ENCODE measurements at places on chromosomes 4 and X.
A peak's percentile ranks its signal among the peaks of the same experiment; 100 is the strongest.

- peak; percentile 48 for DNase-seq
These were observed 1831.8 kb downstream of the PCDH7 start for GRCh38 chr4:32551943-32552342.

DNA sequence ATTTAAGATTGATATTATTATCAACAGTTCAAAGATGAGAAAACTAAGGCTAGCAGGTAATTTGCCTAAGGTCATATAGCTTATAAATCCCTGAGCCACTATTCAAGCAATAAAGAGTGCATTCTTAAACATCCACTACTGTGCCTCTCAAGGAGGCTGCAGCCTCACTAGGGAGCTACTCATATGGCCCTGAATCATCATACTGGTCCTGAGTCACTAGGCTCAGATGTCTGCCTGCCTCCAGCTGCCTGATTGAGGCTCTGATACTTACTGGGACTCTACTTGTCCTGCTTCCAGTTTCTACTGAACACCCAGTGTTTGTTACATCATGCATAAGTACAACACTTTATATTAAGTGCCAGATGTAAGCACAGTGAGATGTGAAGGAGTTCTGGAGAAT, 110.7 kb downstream of the AASDH start:
- no peak for DNase-seq

- no peak for DNase-seq
These were observed 92.5 kb upstream of the ATP6AP2 start for GRCh38 chrX:40488296-40488695.

- DNase-seq = no peak
These were observed 371.3 kb downstream of the GPM6A start for GRCh38 chr4:175440786-175441185.

DNA sequence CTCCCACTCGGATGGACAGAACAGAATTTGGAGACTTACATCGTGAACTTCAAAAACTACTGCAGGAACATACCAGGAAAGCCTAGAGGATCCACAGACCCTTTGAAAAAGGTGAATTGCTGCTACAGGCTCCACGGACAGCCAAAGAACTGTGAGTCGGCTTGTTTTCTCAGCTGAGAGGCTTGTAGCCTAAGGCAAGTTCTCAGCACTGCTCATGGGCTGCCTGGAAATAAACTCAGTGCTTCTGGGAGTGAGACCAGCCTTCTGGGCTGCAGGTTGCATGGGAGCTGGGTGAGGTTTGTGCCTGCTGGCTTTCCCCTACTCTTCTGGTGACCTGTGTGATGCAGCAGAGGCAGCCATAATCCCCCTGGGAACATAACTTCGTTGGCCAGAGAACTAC, 1397.6 kb downstream of the FAM133A start:
- peak; percentile 20 for DNase-seq

DNA sequence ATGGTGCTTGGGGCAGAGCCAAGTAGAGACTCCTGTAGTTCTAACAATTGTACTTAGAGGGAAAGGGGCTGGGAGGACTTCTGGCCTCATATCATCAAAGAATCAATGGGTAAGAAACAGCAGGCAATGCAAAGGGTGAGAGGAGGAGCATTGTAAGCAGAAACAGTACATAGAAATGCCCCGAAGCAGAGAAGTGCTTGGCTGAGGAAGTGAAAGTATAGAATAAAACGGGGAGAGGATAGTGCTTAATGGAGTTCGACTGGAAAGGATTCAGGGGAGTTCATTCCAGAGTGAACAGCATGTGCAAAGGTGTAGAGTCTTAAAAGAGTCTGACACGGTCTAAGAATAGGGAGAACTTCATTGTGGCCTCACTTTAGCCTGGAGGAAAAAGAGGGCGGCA, 103.0 kb downstream of the SYNPO2 start:
- DNase-seq = no peak

- no peak for DNase-seq
These were observed 168.2 kb downstream of the COL25A1 start for GRCh38 chr4:109134268-109134667.

DNA sequence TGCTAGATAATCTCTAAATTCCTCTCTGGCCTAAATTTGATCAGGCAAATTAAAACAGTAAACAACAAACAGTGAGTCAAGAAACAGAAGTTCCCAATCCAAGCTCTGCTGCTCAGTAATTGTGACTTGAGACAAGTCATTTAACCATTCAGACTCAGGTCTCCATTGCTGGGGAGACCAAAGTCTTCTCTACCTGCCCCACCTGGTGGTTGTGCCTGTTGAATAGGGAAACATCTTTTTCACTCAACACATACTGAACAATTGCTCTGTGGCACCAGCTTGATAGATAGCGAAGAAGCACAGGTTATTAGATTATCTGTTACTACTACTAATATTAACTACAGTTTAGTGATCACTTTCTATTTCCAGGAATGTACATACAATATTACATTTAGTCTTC, 112.1 kb upstream of the EOLA2 start:
- DNase-seq = peak; percentile 14

GRCh38 chr4:38106886-38107514, 146.8 kb downstream of the PTTG2 start:
- no peak for DNase-seq

- DNase-seq = no peak
These were observed 72.2 kb downstream of the RASGEF1B start for GRCh38 chr4:81399306-81400086.

DNA sequence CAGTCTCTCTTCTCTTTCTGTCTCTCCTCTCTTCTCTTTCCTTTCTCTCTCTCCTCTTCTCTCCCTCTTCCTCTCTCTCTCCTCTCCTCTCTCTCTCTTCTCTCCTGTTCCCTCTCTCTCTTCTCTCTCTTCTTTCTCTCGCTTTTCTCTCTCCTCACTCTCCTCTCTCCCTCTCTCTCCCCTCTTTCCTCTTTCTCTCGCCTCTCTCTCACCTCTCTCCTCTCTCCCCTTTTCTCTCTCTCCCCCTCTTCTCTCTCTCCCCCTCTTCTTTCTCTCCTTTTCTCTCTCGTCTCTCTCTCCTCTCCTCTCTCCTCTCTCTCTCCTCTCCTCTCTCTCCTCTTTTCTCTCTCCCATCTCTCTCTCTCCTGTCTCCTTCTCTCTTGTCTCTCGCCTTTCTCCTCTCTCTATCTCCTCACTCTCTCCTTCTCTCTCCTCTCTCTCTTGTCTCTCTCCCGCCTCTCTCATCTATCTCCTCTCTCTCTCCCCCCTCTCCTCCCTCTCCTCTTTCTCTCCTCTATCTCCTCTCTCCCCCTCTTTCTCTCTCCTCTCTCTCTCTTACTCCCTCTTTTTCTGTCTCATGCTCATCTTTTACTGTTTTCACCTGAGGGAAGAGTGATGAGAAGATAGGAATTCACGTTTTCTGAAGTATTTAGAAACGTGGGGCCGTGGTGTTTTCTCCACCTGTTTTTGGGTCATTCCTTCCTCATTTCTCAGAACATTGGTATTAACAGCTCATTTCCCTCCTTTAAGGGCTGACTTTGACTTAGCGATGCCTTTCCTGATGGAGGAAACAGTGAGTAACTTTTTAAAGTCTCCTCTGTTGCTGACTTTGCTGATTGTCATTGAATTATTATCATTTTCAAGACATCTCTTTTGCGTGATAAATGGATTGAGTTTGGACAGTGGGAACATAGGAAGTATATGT, 80.6 kb upstream of the CD99 start:
- DNase-seq = no peak

GRCh38 chr4:88573995-88574394, 18.3 kb upstream of the HERC3 start:
- DNase-seq = peak; percentile 16

DNA sequence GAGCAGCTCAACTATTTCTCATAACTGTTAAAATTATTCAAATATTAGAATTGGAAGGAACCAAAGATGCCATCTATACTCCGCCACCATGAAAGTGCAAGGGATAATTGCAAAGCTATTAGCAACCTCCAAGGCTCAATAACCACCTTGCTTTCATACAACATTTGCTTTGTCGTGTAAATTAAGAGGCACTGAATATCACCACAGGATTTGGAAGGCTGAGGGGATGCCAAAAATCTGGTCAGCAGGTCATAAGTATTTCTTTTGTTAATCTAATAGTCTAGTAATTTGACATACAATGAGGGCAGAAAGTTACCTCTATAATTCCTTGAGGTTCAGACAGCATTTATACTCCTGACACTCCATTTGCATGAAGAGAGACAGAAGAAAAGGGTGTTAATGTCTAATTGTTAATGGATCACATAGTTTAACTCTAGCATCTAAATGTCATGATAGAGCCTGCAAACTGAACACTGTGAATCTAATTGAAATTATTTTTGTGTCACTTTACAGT, 200.9 kb upstream of the DIAPH2 start:
- no peak for DNase-seq

- DNase-seq = no peak
These were observed 12.7 kb upstream of the CAPN6 start for GRCh38 chrX:111282991-111283390.

All from PC-3 (cell line).